Activated CD4-positive, alpha-beta T cell treated with anti-CD3 and anti-CD28 coated beads for 36 hours (primary cell): ENCODE measurements at places on chromosomes 6 and 20. TPM values are rescaled to one million over a fixed set of nuclear protein-coding genes. Genes with fewer than 3 reads are reported as not detected.

Gene CAGE1
- total RNA-seq: 0.07 TPM

Gene CDH22
- total RNA-seq: not detected

Gene TMEM151B
- total RNA-seq: not detected

Gene PRR18
- 0.11 TPM for total RNA-seq

Gene GRIK2
- not detected for total RNA-seq

Gene CPXM1
- 2.7 TPM for total RNA-seq

Gene PACSIN1
- 0.07 TPM for total RNA-seq

Gene SLC17A5
- total RNA-seq: 3.2 TPM

DNA sequence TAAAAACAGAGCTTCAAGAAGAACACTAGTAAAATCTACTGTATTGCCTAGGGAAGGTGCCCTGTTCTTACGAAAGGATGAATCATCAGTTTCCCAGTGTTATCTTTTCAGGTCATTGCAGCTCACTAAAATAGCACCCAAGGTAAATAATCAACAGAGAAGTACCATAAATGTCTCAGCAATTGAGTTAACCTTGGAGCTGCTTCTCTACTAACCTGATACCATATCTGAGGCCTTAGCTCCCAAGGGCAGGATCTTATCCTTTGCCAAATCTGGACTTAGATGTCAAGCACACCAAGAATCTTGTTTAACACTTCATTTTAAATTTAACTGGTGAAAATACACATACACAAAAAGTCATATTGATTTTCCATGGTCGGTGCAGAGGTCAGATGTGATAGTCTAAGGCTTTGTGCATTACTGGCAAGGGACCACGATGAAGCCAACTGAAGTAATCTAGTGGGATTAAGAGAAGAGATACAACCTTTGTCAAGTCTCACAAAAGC, 81.5 kb downstream of the EDN1 start:
- DNase-seq: no peak

DNA sequence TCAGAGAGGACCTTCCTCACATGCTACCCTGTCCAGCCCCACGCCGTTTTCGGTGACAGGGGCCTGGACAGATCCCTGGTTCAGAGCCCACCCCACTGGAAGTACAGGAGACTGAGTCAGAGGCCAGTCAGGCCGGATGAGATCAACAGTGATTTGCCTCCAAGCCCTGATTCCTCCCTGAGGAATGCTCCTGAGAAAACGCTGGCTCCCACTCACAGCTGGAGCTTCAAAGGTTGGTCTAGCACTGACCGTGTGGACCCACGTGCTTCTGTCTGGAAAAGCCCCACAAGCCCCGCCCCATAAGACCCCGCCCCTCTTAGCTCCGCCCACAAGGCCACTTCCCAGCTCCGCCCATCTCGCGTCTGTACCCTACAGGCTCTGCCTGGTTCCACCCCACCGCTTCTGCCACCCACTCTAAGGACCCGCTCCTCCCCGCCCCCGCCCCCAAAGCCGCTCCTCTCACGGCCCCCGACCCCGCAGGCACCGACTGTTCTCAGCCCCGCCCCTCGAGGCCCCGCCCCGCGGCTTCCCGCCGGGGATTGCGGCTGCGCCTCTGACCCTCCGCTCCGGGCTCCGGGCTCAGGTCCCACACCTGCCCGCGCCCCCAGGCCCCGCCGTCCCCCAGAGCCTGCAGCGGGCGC, 64.9 kb upstream of the BHLHE23 start:
- DNase-seq: peak; percentile 59

DNA sequence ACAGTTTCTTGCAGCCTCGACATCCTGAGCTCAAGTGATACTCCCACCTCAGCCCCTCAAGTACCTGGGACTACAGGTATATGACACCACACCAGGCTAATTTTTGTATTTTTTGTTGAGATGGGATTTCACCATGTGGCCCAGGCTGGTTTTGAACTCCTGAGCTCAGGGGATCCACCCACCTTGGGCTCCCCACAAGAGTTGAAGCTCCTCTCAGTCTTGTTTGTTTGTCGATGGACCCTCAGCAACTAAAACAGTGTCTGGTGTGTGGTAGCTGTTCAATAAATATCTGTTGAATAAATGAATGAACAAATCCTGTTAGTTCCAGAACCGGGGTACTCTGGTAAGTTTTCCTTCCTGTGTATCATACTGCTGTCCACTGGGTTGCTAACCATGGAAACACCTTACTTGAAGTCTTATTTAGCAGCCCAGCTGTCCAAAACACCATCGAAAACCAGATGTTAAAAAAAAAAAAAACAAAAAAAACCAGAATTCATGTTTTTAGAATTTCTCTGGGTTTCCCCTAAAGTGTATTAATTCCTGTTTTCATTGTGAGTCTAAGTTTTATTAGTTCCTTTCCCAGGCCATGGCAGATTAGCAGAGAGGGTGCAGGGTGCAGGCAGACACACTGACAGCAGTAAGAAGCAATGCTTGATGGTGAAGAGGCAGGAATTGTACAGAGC, 7.8 kb upstream of the EZR start:
- no peak for DNase-seq

DNA sequence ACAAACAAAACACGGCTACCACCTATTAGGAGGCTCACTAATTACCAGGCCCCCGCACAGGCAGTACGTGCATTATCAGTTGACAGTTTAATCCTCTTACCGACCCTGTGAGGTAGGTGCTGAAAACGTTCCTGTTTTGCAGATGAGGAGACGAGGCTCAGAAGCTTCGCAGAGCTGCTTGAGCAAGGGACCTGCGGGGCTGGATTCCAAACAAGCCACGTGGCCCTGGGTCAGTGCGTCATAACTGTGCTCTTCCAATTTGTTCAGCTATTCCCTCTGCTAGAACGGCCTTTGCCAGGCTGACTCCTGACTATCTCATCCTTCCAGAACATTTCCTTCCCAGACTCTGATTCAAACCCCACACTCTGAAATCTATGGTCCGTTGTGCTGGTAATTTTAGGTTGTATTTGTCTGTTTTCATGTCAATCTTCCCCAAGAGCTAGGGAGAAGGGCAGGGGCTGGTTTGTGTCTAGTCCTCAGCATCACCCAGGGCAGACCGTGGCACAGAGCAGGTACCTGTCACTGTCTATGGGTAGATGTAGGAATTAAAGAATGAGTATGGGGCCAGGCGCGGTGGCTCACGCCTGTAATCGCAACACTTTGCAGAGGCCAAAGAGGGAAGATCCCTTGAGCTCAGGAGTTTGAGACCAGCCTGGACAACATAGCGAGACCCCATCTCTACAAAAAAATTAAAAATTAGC, 28.8 kb upstream of the TLDC2 start:
- no peak for DNase-seq

GRCh38 chr6:105624021-105624420, 221.1 kb upstream of the PREP start:
- DNase-seq: no peak

DNA sequence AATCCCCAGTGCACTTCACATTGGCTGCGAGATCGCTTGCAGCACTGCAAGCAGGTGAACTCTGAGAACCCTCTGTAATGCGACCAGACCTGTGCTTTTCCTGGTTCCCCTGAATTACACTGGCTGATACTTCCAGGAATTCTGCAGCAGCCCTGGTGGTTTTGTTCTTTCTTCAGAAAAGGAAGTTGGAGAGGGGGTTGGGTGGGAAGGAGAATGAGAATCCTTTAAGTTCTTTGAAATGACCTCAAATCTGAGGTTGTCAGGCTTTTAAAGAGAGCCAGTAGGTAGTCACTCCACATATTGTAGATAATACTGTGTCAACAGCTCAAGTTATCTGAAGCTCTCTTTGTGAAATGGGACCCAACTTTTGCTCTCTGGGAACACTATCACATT, 62.4 kb downstream of the GCNT2 start:
- no peak for DNase-seq

DNA sequence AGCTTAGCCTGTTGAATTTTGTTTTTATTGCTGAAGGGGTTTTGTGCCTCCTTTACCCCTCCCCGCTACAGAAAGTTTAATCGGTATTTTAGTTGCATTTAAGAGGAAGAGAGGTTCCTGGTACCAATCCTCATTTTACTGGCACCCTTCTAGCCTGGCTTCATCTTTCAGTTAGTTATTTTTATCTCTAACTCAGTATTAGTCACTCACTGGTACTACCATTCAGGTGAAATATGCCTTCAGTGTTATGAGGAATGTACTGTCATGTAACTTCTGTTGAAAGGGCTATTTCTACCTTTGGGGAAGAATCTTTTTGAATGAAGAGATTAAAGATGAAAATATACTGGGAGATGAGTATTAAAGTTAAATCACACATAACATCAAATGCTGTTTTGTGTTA, 211.8 kb downstream of the CDKAL1 start:
- DNase-seq: no peak

- no peak for DNase-seq
Observed at GRCh38 chr20:7656687-7657467, 283.4 kb downstream of the HAO1 start.

DNA sequence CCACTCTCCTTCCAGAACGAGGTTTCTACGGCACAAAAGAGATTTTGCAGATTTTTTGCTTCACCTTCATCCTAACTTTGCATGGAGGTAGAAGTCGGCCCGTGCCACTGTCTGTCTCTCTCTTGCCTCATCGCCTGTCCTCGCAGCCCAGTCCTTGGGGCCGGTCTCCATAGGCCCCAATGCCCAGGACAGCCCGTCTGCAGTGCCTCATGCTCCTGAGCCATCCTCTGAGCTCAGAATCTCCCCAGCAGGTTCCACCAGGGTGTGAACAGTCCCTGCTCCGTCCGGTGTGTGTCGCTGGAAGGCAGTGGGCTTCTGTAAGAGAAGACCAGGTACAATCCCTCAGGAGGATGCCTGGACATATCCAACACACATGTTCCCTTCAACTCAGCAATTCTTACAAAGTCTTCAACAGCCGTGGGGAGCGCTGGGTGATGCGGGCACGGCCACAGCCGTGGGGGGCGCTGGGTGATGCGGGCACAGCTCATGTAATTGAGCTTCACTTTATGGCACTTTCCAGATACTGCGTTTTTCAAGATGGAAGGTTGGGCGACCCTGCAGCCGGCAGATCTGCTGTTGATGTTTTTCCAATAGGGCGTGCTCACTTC, 231.9 kb downstream of the DLL1 start:
- DNase-seq: no peak

DNA sequence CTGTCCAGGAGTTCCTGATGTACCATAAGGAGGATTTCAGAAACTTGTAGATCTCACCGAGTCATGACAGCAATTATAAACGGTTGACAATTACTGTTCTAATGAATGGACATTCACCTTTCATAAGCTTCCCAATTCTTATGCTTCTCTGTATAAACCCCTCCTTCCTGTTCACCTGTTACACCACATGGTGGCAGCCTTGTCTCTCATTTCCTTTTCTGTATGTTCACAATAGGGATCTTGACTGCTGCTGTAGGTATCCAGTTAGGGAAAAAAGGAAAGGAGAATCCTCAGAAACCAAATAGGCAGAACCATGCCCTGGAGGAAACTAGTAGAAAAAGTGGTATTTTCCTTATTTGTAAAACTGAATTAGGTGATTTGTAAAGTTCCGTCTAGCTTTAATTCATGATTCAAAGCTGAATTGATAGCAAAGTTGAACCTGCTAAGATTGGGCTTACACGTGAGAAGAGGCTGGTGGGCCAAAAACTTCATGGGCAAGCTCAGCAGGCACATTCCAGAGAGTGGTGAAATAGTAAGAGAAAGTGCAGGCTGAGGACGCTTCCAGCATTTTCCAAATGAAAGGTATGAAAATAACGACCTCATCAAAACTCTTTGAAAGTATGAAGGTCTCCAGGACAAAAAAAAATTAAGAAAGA, 29.0 kb upstream of the TBPL1 start:
- peak; percentile 68 for DNase-seq

DNA sequence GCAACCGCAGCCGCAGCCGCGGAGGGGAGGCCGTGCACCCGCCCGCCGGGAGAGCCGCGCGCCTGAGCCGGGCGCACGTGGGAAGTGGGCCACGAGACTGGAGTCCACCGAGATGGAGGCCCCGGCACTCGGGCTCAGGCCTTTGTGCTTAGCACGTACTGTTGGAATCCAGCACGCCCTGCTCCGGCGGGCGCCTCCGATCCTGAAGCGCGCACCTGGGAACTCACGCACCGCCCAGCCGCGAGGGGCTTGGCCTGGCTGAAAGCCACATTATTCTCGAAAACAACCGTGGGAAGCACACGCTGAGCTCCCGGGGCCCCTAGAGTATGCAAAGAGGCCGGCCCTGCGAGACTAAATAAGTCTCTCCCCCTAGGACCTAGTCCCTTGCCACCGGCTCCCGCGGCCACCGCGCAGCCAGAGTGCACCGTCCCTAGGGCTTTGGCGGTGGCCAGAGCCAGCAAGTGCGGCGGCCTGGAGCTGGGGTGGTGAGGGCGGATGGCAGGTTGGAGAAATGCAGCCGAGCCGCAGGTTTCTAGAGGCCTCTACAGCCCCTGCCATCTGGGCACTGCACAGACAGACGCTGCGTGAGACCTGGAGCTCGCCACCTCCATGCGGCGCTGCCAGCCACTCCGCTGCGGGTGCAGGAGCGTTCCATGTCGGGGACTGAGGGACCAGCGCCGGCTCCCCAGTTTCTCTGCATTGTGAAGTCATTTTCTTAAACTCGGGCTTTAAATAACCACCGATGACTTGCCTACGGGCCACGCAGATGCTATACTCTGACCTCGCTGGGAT, 42.0 kb upstream of the LY86 start:
- DNase-seq: peak; percentile 39

DNA sequence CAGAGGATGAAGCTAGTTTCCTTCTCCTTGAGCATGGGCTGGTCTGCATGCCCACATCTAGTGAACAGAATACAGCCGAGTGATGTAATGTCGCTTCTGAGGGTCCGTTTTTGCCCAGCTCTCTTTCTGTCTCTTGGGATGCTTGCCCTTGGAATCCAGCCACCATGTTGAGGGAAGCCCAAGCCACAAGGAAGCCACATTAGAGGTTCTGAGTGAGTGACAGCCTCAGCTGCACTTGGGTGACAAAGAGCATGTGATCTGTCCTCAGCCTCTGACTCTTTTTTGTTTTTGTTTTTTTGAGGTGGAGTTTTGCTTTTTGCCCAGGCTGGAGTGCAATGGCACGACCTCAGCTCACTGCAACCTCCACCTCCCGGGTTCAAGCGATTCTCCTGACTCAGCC, 100.6 kb upstream of the SALL4 start:
- DNase-seq: no peak

GRCh38 chr20:6590891-6591637, 176.4 kb upstream of the BMP2 start:
- DNase-seq: no peak

- DNase-seq: no peak
Observed at GRCh38 chr6:164753517-164753916, 555.9 kb downstream of the C6orf118 start.

DNA sequence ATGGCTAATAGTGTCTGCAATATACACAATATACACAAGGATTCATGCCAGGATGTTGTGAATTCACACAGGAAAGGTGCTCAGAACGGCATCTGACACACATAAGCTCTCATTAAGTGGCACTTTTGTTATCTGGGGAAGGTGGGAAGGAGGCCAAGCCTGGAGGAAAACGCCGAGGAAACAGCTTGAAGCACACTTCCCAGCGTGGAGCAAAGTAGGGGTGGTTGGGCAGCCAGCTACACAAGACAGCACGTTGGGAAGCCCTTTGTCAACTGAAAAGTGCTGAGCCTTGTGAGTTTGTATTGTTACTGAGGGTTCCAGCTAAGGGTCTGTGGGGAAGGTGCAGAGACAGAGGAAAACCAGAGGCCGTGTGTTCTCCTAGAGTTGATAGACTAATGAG, 181.0 kb downstream of the ZMYND8 start:
- no peak for DNase-seq

- no peak for DNase-seq
Observed at GRCh38 chr6:129954749-129955431, 63.5 kb upstream of the L3MBTL3 start.
